ENCODE measurements at places on chromosomes 4 and X. TPM values are rescaled to one million over a fixed set of nuclear protein-coding genes. Genes with fewer than 3 reads are reported as not detected.

GRCh38 chrX:143664302-143664701 lies 28.4 kb upstream of the SLITRK4 start:
- no peak for DNase-seq
- H3K36me3 ChIP-seq: no peaks in the 10 kb centered on the region
- no peak overlapping the region for H3K27ac ChIP-seq
- no peaks in the 10 kb centered on the region for H3K27me3 ChIP-seq

DNA sequence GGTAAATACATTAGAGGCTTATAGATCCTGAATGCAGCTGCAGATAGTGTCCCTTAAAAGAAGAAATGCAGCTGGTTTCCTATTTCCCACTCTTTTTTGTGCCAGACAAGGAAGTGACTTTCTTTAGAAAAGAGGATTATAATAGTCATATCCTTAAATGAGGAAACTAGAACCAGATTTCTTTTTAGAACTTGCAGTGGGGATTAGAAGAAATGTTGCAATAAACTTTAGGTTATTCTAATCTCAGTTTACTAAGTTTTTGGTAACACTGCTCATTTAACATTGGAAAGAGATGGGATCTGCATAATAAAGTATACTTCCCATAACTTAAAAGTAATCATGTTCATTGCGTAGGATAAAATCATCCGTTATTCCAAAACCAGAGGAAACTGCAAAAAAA lies 101.9 kb downstream of the SLIT2 start:
- no peak for DNase-seq
- no peak overlapping the region for H3K4me3 ChIP-seq
- H3K4me1 ChIP-seq: no peaks in the 10 kb centered on the region
- no peaks in the 10 kb centered on the region for H3K36me3 ChIP-seq

DNA sequence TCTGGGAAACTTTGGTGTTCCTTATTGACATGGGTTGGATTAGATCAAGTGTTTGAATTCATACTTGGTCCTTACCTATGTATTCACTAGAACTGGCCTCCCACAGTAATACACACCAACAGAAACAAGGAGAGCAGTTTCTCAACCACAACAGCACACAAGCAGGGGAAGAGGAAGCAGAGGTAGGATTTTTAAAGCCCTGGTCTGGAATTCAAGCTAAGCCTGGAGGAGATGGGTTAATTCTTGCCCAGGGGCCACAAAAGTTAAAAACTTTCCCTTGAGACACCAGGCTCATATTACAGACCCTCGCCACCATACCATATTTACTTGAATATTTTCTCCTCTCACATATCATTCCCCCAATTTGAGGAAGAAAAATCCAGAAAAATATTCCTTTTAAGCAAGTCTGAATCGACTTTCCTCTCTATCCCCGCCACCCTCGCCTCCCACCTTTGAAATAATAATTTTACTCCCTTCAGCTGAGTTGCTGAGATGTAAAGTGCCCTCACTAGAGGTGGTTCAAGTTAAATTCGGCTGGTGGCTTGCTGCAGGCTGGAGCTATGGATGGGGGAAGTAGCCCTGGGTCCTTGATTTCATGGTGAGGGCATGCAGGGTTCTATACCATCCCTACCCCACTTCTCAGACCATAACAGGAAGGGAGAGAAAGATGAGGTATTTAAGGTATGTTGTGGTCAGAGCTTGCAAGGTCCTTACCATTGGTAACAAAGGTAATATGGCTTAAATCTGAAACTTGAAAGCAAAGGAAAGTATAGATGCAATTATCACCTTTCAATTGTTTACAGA lies 440.2 kb downstream of the INPP4B start:
- H3K27ac ChIP-seq: peak overlapping the region; percentile 68
- no peaks in the 10 kb centered on the region for H3K36me3 ChIP-seq
- no peaks in the 10 kb centered on the region for H3K27me3 ChIP-seq
- H3K4me3 ChIP-seq: peak overlapping the region; percentile 49
- H3K4me1 ChIP-seq: peaks cover 6% of the 10 kb centered on the region

DNA sequence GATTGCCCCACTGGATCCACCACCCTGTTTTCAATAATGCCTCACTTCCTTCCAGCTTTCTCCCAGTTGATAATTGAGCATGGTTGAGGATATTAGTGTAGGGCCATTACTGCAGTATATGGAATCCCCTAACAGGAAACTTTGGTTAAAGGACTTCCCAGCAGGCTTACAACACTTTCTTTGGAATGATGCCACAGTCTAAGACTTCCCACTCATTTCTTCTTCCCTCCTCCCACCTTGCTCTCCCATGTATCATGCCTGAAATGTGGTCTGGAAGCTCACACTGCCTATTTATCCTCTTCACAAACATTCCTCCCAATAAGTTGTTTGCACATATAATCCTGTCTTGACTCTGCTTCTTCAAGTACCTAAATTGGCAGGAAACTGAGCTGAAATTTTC lies 863.3 kb downstream of the CENPC start:
- no peaks in the 10 kb centered on the region for H3K27me3 ChIP-seq
- H3K4me3 ChIP-seq: no peak overlapping the region
- no peak for DNase-seq
- no peaks in the 10 kb centered on the region for H3K4me1 ChIP-seq
- H3K36me3 ChIP-seq: no peaks in the 10 kb centered on the region

- H3K27ac ChIP-seq: no peak overlapping the region
- H3K4me3 ChIP-seq: no peak overlapping the region
- no peaks in the 10 kb centered on the region for H3K36me3 ChIP-seq
- H3K27me3 ChIP-seq: no peaks in the 10 kb centered on the region
- DNase-seq: no peak
Measured at GRCh38 chr4:169851750-169852149, 94.0 kb upstream of the HPF1 start.

- H3K27me3 ChIP-seq: no peaks in the 10 kb centered on the region
- no peak overlapping the region for H3K4me3 ChIP-seq
- no peak overlapping the region for H3K27ac ChIP-seq
- no peak for DNase-seq
Measured at GRCh38 chr4:84623661-84624060, 40.7 kb downstream of the CDS1 start.

DNA sequence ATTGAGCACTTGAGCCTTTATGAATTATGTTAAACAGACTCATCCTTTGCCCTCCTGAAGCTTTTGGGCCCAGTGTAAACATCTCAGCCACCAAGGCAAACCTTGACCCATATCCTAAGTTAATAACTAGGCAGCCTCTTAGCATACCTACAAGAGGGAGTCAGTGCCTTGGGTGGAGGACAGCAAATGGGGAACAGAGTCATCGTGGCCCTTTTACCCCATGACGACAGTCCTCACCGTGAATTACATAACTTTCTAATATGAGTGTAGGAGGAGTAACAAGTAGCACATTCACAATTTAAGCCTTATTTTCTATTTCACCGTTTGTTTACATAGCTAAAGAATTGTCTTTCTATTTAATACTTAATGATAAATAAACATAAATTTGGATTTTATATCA lies 16.8 kb downstream of the CLDN22 start:
- H3K27ac ChIP-seq: no peak overlapping the region
- H3K27me3 ChIP-seq: no peaks in the 10 kb centered on the region
- no peak for DNase-seq
- no peaks in the 10 kb centered on the region for H3K4me1 ChIP-seq
- H3K36me3 ChIP-seq: no peaks in the 10 kb centered on the region

DNA sequence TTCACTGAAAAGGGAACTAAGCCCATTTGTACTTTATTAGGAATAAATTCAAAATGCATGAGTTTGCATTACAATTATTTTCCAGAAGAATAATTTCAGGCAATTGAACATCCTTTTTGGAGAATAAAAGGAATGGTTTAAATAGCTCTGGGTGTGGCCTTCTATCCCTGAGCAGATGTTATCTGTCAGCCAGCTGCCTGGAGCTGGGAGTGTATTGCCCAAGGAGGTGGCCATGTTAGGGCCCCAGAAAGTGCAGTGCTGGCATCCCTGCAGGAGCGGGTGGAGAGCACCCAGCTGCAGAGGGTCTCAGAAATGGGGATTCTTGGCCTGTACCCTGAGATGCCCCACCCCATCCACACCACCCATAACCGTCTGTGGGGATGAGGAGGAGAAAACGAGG lies 21.6 kb upstream of the VEGFD start:
- H3K27ac ChIP-seq: no peak overlapping the region
- H3K4me3 ChIP-seq: no peak overlapping the region
- no peaks in the 10 kb centered on the region for H3K36me3 ChIP-seq
- DNase-seq: no peak
- H3K27me3 ChIP-seq: no peaks in the 10 kb centered on the region
- H3K4me1 ChIP-seq: no peaks in the 10 kb centered on the region

DNA sequence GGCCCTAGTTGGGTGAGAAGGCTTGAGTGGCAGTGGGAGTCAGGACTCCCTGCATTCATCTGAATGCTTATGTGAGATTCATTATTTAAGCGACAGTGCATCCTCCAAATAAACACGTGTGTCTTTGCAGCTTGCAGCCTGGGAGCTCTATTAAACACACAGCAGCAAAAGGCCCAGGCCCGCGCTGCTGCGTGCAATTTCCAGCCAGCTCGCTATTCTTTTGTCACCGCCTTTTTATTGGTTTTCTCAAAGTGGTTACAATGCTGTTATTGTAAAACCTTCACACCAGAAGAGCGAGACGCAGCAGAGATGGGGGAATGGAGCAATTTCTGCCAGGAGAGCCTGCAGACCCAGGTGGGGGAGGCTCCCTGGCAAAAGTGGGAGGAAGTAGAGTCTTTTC lies 252.5 kb downstream of the BCOR start:
- H3K4me1 ChIP-seq: no peaks in the 10 kb centered on the region
- H3K36me3 ChIP-seq: no peaks in the 10 kb centered on the region
- DNase-seq: no peak
- no peaks in the 10 kb centered on the region for H3K27me3 ChIP-seq

GRCh38 chr4:103156106-103156505 lies 42.0 kb downstream of the CENPE start:
- no peaks in the 10 kb centered on the region for H3K36me3 ChIP-seq
- no peaks in the 10 kb centered on the region for H3K27me3 ChIP-seq
- no peak for DNase-seq
- H3K4me3 ChIP-seq: no peak overlapping the region
- H3K4me1 ChIP-seq: no peaks in the 10 kb centered on the region

GRCh38 chrX:128458888-128459287 lies 406.7 kb upstream of the ACTRT1 start:
- no peaks in the 10 kb centered on the region for H3K36me3 ChIP-seq
- no peaks in the 10 kb centered on the region for H3K4me1 ChIP-seq
- no peak overlapping the region for H3K27ac ChIP-seq
- no peak for DNase-seq
- H3K4me3 ChIP-seq: no peak overlapping the region

DNA sequence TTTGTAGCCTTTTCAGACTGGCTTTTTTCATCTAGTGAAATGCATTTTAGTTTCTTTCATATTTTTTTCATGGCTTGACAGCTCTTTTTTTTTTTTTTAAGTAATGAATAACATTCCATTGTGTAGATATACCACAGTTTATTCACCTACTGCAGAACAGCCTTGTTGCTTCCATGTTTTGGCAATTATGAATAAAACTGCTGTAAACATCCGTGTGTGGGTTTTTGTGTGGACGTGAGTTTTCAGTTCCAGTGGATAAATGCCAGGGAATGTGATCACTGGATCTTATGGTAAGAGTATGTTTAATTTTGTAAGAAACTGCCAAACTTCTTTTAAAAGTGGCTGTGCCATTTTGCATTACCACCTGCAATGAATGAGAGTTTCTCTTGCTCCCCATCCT lies 160.8 kb downstream of the SOWAHB start:
- no peaks in the 10 kb centered on the region for H3K27me3 ChIP-seq
- no peak overlapping the region for H3K4me3 ChIP-seq
- H3K36me3 ChIP-seq: no peaks in the 10 kb centered on the region
- DNase-seq: no peak
- no peaks in the 10 kb centered on the region for H3K4me1 ChIP-seq

DNA sequence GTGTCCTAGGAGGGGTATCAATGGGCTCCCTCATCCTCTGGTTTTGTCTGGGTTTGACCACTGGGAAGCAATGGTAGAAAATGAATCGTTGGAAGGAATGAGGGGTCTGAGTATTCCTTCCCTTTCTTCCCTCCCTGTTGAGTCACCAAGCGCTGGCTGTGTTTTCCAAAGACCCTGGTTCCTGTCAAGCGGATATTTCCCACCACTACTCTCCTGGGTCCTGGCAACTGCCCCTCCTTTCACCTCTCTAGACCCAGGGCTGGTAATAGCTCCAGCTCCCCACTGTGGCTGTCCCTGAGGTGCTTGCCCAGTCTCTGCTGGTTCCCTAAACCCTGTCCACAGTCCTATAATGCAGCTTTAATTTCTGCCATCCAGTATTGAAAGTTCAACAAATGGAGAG lies 22.2 kb downstream of the SMIM43 start:
- DNase-seq: no peak
- no peak overlapping the region for H3K27ac ChIP-seq
- no peaks in the 10 kb centered on the region for H3K36me3 ChIP-seq
- no peaks in the 10 kb centered on the region for H3K27me3 ChIP-seq

- no peak overlapping the region for H3K27ac ChIP-seq
- DNase-seq: no peak
- H3K27me3 ChIP-seq: no peaks in the 10 kb centered on the region
- no peaks in the 10 kb centered on the region for H3K4me1 ChIP-seq
Measured at GRCh38 chrX:80267790-80268189, 152.5 kb upstream of the TENT5D start.

DNA sequence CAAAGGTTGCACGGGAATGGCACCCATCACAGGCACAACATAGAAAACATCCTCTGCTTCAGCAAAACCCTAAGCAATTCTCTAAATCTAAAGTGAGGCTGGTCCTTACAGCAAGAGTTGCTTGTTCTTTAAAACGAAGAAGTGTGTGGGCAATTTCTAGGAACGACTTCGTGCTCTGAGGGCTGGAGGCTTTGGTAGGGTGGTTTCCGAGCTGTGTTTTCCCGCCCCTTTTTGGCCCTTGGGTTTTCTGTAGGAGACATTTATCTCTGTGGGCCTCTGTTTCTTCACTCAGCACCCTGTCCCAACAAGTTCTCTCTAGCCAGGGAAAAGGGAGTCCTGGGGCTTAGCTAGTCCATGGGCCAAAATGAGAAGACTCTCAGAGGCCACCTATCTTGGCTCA lies 84.2 kb downstream of the SLC2A9 start:
- DNase-seq: no peak
- no peak overlapping the region for H3K27ac ChIP-seq
- no peaks in the 10 kb centered on the region for H3K27me3 ChIP-seq
- H3K36me3 ChIP-seq: no peaks in the 10 kb centered on the region
- H3K4me3 ChIP-seq: no peak overlapping the region

The RAB33A gene
- total RNA-seq: 1.3 TPM

The RBM47 gene
- 331 TPM for total RNA-seq

The ZNF141 gene
- total RNA-seq: 27.5 TPM

The C4orf54 gene
- total RNA-seq: not detected

The UGT2A1 gene
- total RNA-seq: not detected

The CACNA1F gene
- total RNA-seq: 2.8 TPM

The TTC29 gene
- total RNA-seq: not detected

The F8A3 gene
- 9.9 TPM for total RNA-seq

The MAGEA2 gene
- not detected for total RNA-seq

The SMIM10 gene
- total RNA-seq: 4.1 TPM

All from Peyer's patch (tissue), 4 donors.